Activated naive CD8-positive, alpha-beta T cell treated with anti-CD3 and anti-CD28 coated beads for 36 hours (primary cell): ENCODE measurements at places on chromosomes 5 and 9. TPM values are rescaled to one million over a fixed set of nuclear protein-coding genes. Genes with fewer than 3 reads are reported as not detected.

GRCh38 chr5:176803943-176804498 lies 6.3 kb upstream of the UNC5A start:
- no peak overlapping the region for H3K4me3 ChIP-seq
- no peak for DNase-seq
- no peaks in the 10 kb centered on the region for H3K4me1 ChIP-seq
- H3K27ac ChIP-seq = no peak overlapping the region
- no peaks in the 10 kb centered on the region for H3K36me3 ChIP-seq

DNA sequence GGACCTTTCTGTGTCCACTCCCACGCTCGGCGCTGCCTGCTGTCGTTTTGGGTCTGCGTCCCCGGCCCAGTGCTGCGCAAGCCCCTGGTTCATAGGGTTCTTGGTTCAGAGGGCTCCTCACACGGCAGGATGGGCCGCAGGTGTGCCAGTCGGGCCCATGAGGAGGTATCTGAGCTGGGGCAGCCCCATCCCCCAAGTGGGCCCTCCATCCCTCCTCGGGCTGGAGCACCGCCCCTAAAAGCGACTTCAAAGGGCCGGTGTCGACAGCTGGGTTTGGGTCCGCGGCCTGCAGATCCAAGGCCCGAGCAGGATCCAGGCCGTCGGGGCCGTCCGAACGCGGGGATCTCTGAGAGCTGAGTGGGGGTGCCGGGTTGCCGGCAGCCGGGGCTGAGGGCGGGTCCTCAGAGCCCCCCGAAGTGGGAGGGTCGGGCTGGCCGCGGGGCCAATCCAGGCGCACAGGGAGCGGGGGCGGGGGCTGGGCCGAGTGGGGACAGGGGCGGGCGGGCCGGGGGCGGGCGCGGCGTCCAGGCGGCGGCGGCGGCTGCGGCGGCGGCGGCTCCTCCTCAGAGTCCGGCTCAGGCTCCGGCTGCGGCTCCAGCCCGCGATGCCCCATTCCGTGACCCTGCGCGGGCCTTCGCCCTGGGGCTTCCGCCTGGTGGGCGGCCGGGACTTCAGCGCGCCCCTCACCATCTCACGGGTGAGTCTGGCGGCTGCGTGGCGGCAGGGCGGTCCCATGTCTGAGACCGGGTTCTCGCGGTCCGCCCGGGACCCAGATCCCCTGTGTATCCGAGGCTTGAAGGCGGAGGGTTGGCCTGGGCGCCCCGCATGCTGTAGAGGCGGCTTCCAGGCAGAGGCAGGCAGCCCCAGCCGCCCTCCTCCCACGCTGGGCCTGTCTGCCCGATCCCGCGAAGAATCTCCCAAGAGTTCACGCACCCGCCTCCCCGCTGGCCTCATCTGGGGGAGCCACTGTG lies at the start of gene PDLIM4:
Gene PDLIM4 (plus strand): TSS at position 566 of the 971 bp plus-strand sequence. CDS start 39 bp downstream, at position 605.
- H3K27ac ChIP-seq = no peak within 1 kb of the TSS
- peaks cover 25% of the 10 kb centered on the region for H3K27me3 ChIP-seq
- DNase-seq = no peak
- peak within 1 kb of the TSS; percentile 29 for H3K4me3 ChIP-seq
- peaks cover 18% of the 10 kb centered on the region for H3K4me1 ChIP-seq
- no peaks in the 10 kb centered on the region for H3K36me3 ChIP-seq

GRCh38 chr5:133827011-133827410 lies 141.4 kb downstream of the C5orf15 start:
- no peak overlapping the region for H3K4me3 ChIP-seq
- no peaks in the 10 kb centered on the region for H3K36me3 ChIP-seq
- no peak for DNase-seq
- peaks cover 36% of the 10 kb centered on the region for H3K4me1 ChIP-seq
- H3K27me3 ChIP-seq = no peaks in the 10 kb centered on the region
- H3K27ac ChIP-seq = no peak overlapping the region

DNA sequence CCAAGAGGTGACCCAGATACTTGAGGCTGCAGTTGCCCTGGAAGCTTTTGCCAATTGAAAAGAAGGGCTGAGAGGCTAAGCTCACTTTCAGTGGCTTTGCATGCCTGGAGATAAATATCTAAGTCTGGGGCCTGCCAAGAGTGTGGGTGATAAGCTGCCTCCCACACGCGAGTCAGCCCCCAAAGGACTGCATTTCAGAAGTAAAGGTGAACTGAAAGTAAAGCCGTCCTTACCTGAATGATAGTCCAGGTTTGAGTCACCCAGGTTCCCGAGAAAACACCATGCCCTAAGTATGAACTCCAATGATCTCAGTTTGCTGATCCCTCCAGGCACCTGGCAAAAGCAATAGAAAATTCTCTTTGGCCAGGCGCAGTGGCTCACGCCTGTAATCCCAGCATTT lies 22.5 kb upstream of the N4BP3 start:
- peaks cover 2% of the 10 kb centered on the region for H3K36me3 ChIP-seq
- H3K4me3 ChIP-seq = no peak overlapping the region
- H3K4me1 ChIP-seq = peaks cover 17% of the 10 kb centered on the region
- H3K27me3 ChIP-seq = no peaks in the 10 kb centered on the region
- DNase-seq = no peak

GRCh38 chr5:139051392-139051791 lies 146.8 kb downstream of the SIL1 start:
- peaks cover 7% of the 10 kb centered on the region for H3K36me3 ChIP-seq
- H3K27ac ChIP-seq = no peak overlapping the region
- H3K4me3 ChIP-seq = no peak overlapping the region

DNA sequence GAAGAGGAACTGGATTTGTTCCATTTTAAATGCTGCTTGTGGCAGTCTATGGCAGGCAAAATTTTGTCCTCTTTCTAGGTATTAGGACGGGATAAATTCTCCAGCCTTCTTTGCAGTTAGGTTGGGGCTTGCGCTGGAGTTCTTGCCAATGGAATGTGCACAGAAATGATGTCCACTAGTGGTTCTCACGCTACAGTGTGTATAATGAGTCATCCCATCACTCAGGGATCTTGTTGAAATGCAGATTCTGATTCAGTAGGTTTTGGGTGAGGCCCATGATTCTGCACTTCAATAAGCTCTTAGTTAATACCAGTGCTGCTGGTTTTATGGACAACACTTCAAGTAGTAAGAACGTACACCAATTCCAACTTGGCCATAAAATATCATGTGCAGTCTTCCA lies 317.6 kb upstream of the KLF4 start:
- no peaks in the 10 kb centered on the region for H3K4me1 ChIP-seq
- H3K27ac ChIP-seq = no peak overlapping the region
- no peak for DNase-seq

DNA sequence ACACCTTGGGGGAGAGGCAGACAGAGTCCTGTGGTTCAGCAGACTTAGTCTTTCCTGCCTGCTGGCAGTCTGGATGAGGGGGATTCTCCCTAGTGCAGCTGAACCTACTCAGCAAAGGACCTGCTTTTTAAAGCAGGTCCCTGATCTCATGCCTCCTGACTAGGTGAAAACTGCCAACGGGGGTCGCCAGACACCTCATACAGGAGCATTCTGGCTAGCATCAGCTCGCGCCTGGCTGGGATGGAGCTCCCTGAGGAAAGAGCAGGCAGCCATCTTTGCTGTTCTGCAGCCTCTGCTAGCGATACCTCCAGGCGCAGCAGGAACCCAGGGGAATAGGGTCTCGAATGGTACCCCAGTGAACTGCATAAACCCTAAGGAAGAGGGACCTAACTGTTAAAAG lies 225.2 kb downstream of the CDH9 start:
- no peak for DNase-seq
- no peaks in the 10 kb centered on the region for H3K4me1 ChIP-seq
- H3K4me3 ChIP-seq = no peak overlapping the region
- no peaks in the 10 kb centered on the region for H3K36me3 ChIP-seq

GRCh38 chr5:112316006-112316405 lies 103.1 kb downstream of the EPB41L4A start:
- H3K4me3 ChIP-seq = no peak overlapping the region
- H3K27me3 ChIP-seq = peaks cover 26% of the 10 kb centered on the region
- no peak overlapping the region for H3K27ac ChIP-seq
- H3K4me1 ChIP-seq = no peaks in the 10 kb centered on the region
- no peak for DNase-seq

Gene NSMF
- 74.6 TPM for total RNA-seq

Gene GCNT4
- total RNA-seq = 1.6 TPM

Gene IFNA13
- total RNA-seq = not detected

Gene CDKN2B-AS1
- total RNA-seq = not detected
